ENCODE measurements at places on chromosomes 16 and 17. TPM values are rescaled to one million over a fixed set of nuclear protein-coding genes. Genes with fewer than 3 reads are reported as not detected.

Gene SNAI3
- 11.7 TPM for polyA plus RNA-seq

Gene NPIPA7
- polyA plus RNA-seq, result 1.0 TPM

Gene HOXB4
- polyA plus RNA-seq, result not detected

Gene SLC4A1
- not detected for polyA plus RNA-seq

Gene DPEP2
- polyA plus RNA-seq, result 45.5 TPM

GRCh38 chr16:50718761-50719400 lies 23.0 kb upstream of the CYLD start:
- DNase-seq, result no peak

GRCh38 chr16:23835390-23836077 lies at the start of gene PRKCB:
Gene PRKCB (plus strand): TSS chr16:23835983.
- peak; percentile 90 for DNase-seq

- no peak for DNase-seq
Observed at GRCh38 chr17:72943826-72944689, 148.4 kb downstream of the SLC39A11 start.

- DNase-seq, result peak; percentile 34
Observed at GRCh38 chr17:64491034-64491860, 5.6 kb downstream of the POLG2 start.

GRCh38 chr16:89607937-89608740 lies 5.3 kb upstream of the DPEP1 start:
- DNase-seq, result no peak

DNA sequence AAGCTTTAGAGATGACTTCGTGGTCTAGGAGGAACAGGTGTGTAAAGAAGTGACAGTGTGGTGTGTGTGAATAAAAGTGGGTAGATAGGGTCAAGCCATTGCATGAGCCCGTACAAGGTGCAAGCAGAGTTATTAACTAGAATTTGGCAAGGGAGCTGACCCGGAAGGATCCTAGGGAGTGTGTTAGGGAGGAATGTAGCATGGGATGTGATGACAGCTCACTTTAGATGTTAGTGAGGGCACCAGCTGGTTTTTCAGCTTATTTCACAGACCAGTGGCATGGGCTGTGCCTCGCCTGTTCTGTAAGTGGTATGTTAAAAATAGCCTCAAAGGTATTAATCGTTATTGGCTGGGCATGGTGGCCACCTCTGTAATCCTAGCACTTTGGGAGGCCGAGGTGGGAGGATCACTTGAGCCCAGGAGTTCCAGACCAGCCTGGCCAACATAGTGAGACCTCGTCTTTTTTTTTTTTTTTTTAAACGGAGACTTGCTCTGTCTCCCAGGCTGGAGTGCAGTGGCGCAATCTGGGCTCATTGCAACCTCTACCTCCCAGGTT lies 8.3 kb downstream of the ANKRD40CL start:
- no peak for DNase-seq

Data from immature natural killer cell (primary cell).